ENCODE measurements at places on chromosomes 1 and 21. TPM values are rescaled to one million over a fixed set of nuclear protein-coding genes. Genes with fewer than 3 reads are reported as not detected.

DNA sequence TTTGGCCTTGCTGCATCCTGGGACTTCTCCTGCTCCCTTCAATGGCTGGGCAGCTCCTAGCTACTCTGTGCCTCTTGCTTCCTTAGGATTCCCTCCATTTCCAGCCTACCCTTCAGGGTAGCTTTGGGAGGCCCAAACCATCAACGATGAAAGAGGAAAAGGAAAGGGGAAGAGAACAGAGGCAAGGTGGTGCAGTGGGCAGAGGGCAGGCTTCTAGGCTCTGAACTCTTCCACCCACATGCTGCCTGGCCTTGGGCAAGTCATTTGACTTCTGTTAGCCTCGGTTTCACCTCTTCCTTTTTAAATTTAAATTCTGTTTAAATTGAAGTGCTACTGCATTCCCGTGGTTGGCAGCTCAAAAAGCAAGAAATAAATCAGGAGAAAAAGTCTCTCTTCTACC, 5.7 kb upstream of the PPM1J start:
- no peak for DNase-seq

DNA sequence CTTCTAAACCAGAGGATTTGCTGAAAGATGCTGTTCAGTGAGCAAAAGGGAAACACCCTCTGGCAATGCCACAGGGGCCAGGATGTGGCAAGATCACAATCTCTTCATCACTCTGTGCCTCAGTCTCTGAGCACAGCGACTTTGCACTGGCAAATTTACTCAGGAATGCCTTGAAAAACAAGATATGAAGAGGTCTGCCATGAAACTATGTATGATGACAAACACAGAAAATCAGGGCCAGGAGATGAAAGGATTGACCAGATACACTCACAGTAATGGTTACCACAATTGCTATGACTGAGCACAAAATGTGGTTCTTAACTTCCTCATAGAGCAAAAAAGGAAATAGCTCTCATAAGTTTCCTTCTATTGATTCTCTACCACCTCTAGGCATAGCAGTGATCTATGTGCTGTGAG, 5.8 kb downstream of the TTC13 start:
- peak; percentile 73 for DNase-seq

DNA sequence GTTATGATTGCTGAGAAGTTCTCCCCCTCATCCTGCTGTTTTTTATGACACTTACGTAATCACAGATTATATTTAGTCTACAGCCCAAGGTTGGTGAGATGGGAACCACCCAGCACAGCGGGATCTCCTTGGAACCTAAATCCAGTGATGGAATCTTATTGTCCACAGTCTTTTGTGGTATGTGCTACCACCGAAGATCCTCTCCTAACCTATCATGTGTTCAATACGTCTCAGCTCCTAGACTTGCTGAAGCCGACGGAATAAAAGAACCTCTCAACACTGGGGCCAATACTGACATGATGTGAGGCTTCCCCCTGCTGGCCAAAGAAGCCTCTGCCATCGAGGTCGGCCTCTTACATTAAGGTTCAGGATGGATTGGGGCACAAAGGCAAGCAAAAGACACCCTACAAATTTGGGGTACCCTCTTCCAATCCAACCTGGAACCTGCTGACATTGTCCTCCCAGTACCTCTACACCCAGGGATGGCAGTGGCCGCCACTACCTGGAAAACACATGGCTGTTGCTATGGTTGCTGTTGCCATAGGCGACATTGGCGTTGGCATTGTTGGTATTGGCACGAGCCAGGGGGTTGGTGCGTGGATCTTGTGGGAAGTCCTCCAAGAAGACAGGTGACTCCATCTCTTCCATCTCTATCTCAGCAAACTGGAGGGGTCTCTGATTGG, 19.4 kb upstream of the KIF21B start:
- DNase-seq, result peak; percentile 45

DNA sequence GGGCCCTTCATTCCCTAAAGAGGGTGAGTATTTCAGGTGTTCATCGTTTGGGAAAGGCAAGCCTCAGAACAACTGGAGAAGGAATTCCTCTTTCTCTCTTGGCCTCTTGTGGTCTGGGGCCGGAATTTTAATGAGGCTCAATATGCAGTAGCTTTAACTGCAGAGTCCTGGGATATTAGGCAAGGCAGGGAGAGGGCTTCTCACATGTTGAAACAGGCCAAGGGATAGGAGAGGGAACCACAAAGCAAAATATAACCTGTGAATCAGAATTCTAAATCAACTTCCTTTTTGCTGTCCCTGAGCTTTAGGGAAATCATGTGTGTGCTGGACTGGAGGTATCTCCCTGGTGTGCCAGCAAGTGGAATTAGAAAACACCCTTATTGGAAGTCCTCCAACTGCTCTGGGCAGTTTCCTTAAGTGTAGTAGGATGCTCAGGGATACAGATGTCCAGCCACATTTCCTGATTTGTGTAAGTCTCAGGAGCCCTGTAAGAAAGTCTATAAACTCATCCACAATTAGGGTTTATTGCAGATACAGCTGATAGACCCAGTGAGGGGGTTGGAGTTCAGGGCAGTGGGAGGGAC, 215.8 kb upstream of the ZRANB2 start:
- no peak for DNase-seq

- no peak for DNase-seq
Measured at GRCh38 chr1:75097654-75098053, 36.5 kb upstream of the LHX8 start.

GRCh38 chr1:109592916-109593315, 26.5 kb downstream of the GNAT2 start:
- no peak for DNase-seq

RAB3B gene
- under 0.01 TPM for total RNA-seq

All from hematopoietic multipotent progenitor cell (in vitro differentiated cells).